ENCODE measurements at places on chromosomes 2 and 18.

- no peak for DNase-seq
- no peak overlapping the region for H3K27ac ChIP-seq
- H3K4me3 ChIP-seq, result no peak overlapping the region
- no peaks in the 10 kb centered on the region for H3K4me1 ChIP-seq
These were observed 304.8 kb downstream of the RND3 start for GRCh38 chr2:150182566-150183235.

DNA sequence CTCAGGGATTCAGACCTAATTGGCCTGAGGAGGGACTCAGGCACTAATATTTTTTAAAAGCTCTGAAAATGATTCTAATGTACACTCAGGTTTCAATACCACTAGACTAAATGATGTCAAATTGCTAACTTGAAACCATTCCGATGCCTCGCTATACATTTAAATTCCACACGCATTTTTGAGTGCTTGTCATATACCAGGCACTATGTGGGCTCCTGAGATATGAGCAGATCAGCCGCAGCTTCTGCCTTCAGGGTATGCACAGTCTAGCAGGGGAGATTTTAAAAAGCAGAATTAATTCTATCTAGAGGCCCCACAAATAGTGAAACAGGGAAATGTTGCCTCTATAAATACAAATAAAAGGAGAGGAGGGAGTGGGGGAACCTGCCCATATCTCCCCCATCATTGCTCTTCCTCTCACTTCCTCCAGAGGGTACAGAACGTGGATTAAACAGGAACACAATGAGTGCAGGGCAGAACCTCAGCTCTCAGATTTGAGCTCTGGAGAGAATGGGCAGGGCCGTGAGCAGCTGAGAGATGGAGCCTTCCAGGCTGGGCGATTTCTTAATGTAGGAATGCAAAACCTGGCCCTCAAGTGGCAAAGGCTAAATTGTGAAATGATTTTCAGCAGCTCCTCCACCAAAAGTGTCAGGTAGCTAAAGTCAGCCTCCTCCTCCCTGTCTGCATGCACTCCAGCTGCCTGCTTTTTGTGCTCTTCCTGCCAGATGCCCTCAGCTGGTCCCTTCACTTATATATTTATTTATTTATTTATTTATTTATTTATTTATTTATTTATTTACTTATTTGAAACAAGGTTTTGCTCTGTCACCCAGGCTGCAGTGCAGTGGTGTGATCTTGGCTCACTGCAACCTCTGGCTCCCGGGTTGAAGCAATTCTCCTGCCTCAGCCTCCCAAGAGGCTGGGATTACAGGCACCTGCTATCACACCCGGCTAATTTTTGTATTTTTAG lies 24.6 kb upstream of the LBH start:
- no peaks in the 10 kb centered on the region for H3K36me3 ChIP-seq
- H3K4me3 ChIP-seq, result no peak overlapping the region
- peak; percentile 47 for DNase-seq
- H3K4me1 ChIP-seq, result peaks cover 6% of the 10 kb centered on the region

DNA sequence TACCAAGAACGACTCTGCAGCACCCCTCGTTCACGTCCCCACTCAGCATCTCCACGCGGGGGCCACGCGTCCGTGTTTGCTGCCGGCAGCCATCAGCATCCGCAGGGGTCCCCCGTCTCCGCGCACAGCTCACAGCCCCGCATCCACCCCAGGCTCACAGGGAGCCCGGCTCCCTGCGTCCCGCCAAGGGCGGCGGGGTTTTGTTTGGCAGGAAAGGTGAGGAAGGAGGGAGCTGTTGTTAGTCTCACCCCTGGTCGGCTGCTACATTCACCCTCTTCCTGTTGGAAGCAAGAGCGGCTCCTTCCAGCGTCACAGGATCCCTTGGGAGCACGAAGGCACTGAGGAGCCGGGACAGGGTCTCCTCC lies 131.0 kb upstream of the CTDP1 start:
- H3K4me1 ChIP-seq, result no peaks in the 10 kb centered on the region
- no peaks in the 10 kb centered on the region for H3K36me3 ChIP-seq
- no peak for DNase-seq
- H3K27me3 ChIP-seq, result no peaks in the 10 kb centered on the region

GRCh38 chr18:73593207-73593606 lies 554.4 kb downstream of the FBXO15 start:
- no peak overlapping the region for H3K27ac ChIP-seq
- H3K36me3 ChIP-seq, result no peaks in the 10 kb centered on the region
- peaks cover 9% of the 10 kb centered on the region for H3K4me1 ChIP-seq

DNA sequence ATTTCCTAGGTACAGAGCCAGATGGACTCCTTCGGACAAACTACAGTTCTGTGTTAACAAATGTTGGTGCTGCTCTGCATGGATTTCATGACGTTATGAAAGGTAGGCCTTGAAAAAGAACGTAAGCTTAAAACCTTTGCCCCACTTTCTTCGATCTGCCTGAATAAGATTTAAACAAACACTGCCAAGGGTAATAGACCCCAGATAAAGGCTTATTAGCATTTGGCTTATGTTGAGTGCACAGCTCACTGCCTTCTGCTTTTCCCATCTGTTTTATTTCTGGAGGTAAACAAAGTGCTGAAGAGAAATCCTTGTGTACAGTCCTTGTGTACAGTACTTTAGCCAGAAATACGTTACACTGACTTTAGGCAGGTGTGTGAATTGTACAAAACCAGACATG lies 50.0 kb upstream of the STON1 start:
- H3K4me1 ChIP-seq, result peaks cover 6% of the 10 kb centered on the region
- H3K4me3 ChIP-seq, result no peak overlapping the region
- H3K36me3 ChIP-seq, result peaks cover 33% of the 10 kb centered on the region
- H3K27ac ChIP-seq, result no peak overlapping the region
- DNase-seq, result no peak

GRCh38 chr2:72917877-72918553 lies 696 bp downstream of the EMX1 start:
- peaks cover 6% of the 10 kb centered on the region for H3K4me1 ChIP-seq
- no peak overlapping the region for H3K27ac ChIP-seq
- peaks cover 76% of the 10 kb centered on the region for H3K27me3 ChIP-seq
- no peak for DNase-seq
- no peaks in the 10 kb centered on the region for H3K36me3 ChIP-seq
- peak overlapping the region; percentile 42 for H3K4me3 ChIP-seq

DNA sequence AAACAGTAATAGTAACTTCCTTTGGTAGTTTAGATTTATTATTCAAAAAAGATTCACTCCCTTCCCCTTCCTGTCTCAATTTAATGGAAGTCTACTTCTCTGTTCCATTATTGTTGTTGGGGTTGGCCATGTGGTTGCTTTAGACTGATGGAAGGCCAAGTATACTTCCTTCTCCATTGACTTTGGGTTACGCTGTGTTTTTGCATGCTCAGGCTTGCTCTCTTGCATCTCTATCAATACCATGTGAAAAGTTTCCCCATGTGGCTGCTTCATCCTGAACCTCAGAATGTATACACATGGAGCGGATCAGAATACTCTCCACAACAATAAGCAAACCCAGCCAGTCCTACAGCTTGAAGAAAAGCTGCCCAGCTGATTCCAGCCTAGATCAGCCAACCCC lies 20.3 kb downstream of the CFAP210 start:
- H3K4me1 ChIP-seq, result no peaks in the 10 kb centered on the region
- H3K4me3 ChIP-seq, result no peak overlapping the region
- DNase-seq, result no peak

Data from MCF 10A (cell line).